Stimulated activated CD8-positive, alpha-beta memory T cell treated with anti-CD3 and anti-CD28 coated beads, Interleukin-4, amount 100 ng/mL, for 4 hours (primary cell): ENCODE measurements at places on chromosomes 3 and 15.

DNA sequence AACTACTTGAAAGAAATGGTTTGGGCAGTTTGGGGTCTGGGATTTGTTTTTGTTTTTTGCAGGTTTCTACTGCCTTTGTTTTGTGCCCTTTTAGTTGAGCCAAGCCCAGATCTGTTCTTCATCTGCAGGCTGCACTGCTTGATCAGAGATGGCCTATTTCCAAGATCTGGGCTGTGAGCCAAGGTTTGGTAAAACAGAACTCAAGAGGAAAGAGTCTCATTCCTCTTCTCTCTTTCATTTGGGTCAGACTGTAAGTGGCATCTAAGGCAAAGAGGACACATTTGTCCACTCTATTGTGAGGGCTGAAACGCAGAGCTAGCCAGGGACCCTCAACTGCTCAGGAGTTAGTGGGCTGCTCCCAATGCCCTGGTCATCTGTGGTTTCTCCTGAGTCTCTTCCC lies 104.4 kb upstream of the UBE3A start:
- DNase-seq, result no peak

- no peak for DNase-seq
Measured at GRCh38 chr3:39189959-39190269, 2.5 kb downstream of the XIRP1 start.

DNA sequence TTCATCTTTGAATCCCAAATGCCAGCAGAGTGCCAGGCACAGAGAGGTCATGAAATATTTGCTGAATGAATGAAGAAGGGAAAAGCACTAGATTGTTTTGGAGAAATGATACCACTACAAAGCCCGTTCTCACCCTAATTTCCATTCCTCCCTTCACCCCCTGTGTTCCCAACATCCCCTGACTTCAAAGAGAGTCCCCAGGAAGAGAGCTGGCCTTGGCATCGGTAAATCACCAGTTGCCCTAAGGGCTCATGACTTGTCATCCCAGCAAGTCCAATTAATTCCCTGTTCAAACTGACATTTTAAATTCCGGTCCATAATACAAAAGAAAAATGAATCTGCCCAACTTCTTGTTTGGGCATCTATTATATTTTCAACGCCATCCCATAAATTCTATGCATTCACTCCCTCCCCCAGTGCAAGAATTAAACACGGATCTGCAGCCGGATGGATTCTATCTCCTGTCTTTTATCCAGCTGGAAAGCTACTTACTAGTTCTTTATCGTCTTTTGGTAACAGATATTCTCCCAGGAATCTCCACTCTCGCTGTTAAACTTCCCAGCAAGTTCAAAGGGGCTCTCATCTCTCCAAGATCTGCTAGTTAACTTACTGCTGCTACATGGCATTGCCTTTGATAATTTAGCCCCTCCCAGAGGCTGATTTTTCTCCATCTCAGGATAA lies 63.9 kb upstream of the TSC22D2 start:
- no peak for DNase-seq

DNA sequence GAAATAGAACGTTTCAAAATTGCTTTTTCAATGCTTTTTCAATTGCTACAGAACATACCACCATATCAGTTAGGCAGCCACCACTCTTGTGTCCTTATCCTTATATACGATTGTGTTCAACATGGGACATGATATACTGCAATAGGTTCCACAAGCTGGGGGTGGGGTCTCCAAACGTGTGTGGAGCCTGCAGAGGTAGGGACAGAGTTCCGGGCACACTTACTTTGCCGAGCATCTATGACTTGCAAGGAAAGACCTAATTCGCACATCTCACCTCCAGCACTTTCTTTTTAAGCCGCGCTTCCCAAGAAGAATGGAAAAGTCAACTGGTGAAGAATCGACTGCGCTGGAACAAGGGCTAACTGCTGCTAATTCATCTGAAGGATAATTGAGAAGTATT lies 39.6 kb upstream of the SFMBT1 start:
- DNase-seq, result no peak

GRCh38 chr3:190118438-190118837 lies 2.3 kb downstream of the P3H2 start:
- no peak for DNase-seq

GRCh38 chr3:26350853-26351252 lies 271.7 kb upstream of the LRRC3B start:
- no peak for DNase-seq

- DNase-seq, result no peak
Measured at GRCh38 chr3:33023176-33024136, 72.0 kb downstream of the CCR4 start.

GRCh38 chr3:113551820-113552219 lies 19.5 kb downstream of the SIDT1 start:
- no peak for DNase-seq

- DNase-seq, result no peak
Measured at GRCh38 chr3:100537646-100538338, 45.4 kb downstream of the TMEM45A start.

- no peak for DNase-seq
Measured at GRCh38 chr15:83815506-83815905, 161.6 kb downstream of the ADAMTSL3 start.

DNA sequence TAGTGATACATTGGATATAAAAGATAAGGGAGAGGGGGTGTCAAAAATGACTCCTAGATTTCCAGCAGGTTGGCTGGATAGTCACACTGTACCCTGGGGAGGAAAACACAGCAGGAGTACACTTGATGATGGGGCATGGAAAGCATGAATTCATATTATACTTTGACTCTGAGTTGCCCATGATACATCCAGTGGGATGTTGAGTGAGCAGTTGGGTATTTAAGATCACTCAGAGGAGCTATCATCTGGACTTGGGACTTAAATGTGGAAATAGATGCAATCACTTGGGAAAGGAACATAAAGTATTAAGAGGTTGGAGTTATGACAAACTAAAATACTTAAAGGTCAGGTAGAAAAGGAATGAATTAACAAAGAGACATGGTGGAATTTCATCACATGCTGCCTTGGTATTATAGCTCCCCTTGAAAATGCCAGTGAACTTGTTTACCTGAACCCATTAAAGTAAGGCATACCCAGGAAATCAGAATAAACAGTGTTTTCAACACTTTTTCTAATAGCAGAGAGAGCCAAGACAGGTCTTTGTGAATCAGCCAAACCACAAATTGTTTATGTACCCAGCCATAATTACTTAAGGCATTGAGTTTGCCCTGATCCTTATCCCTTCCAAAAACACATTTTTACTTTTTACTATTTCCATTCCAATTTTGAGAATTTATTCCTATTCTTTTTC lies 49.9 kb upstream of the ABI3BP start:
- DNase-seq, result no peak

DNA sequence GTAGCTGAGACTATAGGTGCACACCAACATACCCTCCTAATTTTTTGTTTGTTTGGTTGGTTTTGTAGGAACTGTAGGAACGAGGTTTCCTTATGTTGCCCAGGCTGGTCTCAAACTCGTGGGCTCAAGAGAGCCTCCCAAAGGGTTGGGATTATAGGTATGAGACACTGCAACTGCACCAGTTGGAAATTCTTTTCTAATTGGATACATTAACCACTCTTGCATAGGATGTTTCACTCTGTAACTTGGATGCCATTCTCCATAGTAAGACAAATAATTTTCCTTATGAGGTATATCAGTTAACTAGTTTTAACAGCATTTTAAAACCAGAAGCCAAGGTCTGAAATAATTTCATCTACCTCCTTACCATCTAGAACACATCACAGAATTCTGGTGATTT lies 6.7 kb upstream of the ALCAM start:
- DNase-seq, result no peak

- DNase-seq, result no peak
Measured at GRCh38 chr15:38853608-38854007, 289.0 kb upstream of the RASGRP1 start.

- DNase-seq, result no peak
Measured at GRCh38 chr3:151460774-151461450, at the start of gene IGSF10. IGSF10 (minus strand) TSS chr3:151461061; CDS start chr3:151458709, 2,352 bp downstream.

- DNase-seq, result no peak
Measured at GRCh38 chr3:78178209-78178608, 1138.3 kb downstream of the ROBO2 start.

- no peak for DNase-seq
Measured at GRCh38 chr3:114706591-114707232, 412.9 kb downstream of the TIGIT start.

DNA sequence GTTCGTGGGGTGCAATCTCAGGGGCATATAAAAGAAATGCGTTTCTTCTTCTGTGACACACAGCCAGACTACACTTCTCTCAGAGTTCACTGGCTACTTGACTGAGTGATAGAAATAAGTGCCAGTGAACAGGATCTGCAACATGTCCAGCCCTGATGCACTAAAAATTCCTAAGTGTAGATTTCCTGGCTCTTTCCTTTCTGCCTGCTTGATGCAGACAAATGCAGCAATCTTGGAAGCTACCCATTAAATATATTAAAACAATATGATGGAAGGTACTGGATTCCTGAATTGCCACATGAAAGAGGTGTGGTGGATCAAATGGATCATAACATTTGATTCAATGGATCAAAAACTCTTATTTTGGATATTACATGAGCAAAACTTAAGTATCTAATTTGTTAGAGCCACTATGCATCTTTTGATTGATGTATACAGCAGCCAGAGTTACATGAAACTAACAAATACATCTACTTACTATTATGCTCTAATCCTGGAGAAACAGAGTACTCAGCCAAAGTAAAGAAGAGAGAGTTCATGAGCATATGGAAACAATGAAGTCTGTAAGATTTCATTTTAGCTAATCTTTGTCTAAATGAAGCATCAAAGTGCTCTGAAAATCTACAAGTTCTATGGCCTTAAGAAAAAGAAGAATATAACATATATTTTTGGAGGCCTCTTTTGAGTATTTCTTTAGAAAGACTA lies 222.6 kb downstream of the ZNF385D start:
- DNase-seq, result no peak

- DNase-seq, result no peak
Measured at GRCh38 chr3:124569761-124570160, 160.5 kb upstream of the UMPS start.

DNA sequence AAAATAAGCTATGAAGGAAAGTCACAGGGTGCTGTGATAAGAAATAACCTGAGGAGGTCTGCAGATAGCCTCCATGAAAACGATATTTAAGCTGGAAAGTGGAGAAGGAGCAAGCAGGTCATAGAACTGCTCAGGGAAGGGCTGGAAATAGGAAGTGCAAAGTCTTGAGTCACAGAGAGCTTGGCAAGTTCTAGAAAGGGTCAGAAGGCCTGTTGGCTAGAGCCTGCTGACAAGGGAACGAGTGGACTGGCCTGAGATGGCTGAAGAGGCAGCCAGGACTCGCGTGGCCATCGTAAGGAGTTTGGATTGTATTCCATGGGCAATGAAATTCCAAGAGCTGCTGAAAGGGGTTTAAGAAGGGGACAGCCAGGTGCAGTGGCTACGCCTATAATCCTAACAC lies 64.7 kb upstream of the IL12A start:
- no peak for DNase-seq
